B cell (primary cell): ENCODE measurements at places on chromosomes 16 and 17. TPM values are rescaled to one million over a fixed set of nuclear protein-coding genes. Genes with fewer than 3 reads are reported as not detected.
A peak's percentile ranks its signal among the peaks of the same experiment; 100 is the strongest.

DNA sequence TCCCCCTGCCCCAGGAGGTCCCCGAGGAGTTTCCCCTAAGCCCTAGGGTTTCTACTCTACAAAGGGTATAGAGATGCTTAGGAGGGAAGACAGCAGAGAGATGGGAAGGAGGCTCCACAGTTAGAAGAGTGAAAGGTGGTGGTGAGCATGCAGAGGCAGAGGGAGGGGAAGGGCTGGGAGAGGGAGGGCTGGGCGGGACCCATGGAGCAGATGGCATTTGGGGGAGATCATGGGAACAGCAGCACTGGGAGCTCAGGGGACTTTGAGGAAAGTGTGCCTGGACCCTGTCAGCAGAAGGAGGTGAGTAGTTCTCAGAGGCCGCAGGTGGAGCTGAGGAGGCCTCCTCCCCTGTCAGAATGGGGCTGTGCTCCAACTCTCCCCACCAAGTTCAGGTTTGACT is 650 bp upstream of the OTOP3 start:
- DNase-seq: no peak

DNA sequence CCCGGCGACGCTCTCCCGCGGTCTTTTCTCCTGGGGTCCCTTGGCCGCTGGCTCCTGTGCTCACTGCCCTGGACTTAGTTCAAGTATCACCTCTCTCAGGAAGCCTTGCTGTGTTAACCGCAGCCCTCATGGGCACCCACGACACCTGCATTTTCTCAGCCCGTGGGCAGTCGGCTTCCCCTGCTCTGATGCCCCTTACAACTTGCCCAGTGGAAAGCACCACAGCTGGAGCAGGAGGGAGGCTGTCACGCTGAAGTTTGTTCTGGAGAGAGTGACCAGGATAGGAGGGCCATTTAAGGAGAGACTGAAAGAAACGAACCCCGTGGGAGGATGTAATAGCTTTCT is 395 bp downstream of the STXBP4 start:
- no peak for DNase-seq

DNA sequence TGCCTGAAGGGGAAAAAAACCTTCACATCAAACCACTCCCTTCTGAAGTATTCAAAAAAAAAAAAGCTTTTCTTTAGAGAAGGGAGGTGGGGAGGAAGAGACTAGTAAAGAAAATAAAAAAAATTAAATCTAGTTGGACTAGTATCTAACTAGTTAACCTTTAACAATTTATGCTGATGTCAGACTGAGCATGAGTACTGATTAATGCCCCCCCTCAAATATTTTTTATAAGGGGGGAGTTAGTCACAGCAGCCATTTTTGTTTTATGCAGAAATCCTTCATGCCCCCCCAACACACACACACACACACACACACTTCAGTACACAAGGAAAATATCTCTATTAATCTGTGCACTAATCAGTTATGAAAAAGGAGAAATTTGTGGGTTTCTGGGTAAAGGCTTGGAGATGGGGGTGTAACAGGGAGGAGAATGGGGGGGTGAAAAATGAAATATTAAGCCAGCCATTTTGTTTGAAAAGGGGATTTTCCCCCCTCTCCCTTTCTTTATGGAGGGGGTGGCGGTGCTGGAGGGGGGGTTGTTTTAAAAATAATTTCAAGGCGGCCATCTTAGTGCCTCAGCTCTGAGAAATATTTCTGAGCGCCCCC is 4.7 kb upstream of the CHD3 start:
- peak; percentile 69 for DNase-seq

DNA sequence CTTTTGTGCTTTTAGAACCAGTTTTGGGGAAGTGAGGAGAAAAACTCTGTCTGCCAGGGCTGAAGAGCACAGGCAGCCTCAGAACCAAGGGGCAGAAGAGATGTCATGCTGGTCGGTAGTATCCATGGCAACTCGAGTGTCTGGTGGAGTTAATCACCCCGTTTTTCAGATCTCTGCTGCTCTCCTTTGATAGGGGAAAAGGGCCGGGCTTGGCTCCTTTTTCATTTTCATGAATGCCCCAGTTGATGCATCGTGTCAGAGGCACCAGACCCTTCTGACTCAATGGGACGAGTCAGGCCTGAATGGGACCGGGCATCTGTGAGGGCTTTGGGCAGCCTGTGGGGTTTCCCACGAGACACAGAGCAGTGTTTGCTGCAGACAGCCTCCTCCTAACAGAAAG is 304.6 kb downstream of the ABCC12 start:
- no peak for DNase-seq

Gene ABCA9
- 0.03 and 0.06 TPM in 2 replicates for polyA plus RNA-seq

DNA sequence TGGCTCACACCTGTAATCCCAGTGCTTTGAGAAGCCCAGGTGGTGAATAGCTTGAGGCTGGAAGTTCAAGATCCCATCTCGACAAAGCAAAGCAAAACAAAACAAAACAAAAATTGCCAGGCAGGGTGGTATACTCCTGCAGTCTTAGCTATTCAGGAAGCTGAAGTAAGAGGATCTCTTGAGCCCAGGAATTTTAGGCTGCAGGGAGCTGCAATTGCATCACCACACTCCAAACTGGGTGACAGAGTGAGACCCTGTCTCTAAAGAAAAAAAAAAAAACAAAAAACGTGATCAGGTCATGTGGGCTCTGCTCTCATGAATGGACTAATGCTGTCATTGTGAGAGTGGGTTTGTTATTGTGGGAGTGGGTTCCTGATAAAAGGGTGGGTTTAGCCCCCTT is 409.1 kb downstream of the NPIPA7 start:
- DNase-seq: no peak

DNA sequence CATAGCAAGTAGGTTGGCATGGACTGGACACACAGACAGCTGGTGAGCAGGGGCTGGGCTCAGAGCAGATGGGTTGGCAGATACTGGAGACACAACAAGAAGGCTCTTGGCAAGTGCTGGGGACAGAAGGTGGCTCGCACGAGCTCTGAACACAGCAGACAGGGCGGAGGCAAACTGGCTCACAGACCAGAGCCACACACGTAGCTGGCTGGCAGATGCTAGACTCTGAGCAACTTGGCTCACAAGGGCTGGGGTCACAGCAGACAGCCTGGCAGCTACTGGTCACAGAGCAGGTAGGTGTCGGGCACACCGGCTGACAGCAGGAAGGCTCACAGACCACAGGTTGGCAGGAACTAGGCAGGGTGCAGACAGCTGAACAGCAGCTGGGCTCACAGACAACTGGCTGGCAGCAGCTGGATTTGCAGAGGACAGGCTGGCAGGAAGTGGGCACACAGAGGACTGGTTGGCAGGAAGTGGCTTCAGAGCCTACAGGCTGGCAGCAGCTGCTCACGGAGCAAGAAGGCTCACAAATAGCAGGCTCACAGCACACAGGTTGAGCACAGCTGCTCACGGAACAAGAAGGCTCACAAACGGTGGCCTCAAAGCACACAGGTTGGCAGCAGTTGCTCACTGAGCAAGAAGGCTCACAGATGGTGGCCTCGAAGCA is 725 bp downstream of the KRTAP16-1 start:
- peak; percentile 87 for DNase-seq

GRCh38 chr16:65521633-65522328 is 399.9 kb upstream of the CDH11 start:
- DNase-seq: no peak

Gene DPEP1
- not detected in 2 replicates for polyA plus RNA-seq

Gene ANKFN1
- polyA plus RNA-seq: not detected in 2 replicates

- DNase-seq: no peak
Observed at GRCh38 chr17:40794466-40794865, 5.3 kb downstream of the KRT28 start.
